ENCODE measurements at places on chromosomes 13 and 19.

GRCh38 chr19:2036424-2036823 lies 14.6 kb downstream of the MKNK2 start:
- no peak for DNase-seq

DNA sequence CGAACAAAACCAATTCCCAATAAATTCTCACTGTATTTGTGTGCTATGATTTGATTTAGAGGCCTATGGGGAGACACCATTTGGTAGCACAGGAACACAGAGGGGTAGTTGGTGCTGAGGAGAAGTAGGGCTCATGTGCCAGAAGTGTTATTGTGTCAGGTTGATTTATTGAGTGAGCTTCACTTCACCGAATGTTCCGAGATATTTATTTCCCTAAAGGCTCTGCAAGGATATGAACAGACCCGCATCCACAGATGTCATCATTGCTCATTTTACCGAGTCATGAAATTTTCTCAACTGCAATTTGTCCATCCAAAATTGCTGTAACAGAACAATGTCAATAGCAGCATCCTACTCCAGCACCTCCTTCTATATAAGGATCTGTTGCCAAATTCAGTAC lies 69.5 kb downstream of the DACH1 start:
- no peak for DNase-seq

DNA sequence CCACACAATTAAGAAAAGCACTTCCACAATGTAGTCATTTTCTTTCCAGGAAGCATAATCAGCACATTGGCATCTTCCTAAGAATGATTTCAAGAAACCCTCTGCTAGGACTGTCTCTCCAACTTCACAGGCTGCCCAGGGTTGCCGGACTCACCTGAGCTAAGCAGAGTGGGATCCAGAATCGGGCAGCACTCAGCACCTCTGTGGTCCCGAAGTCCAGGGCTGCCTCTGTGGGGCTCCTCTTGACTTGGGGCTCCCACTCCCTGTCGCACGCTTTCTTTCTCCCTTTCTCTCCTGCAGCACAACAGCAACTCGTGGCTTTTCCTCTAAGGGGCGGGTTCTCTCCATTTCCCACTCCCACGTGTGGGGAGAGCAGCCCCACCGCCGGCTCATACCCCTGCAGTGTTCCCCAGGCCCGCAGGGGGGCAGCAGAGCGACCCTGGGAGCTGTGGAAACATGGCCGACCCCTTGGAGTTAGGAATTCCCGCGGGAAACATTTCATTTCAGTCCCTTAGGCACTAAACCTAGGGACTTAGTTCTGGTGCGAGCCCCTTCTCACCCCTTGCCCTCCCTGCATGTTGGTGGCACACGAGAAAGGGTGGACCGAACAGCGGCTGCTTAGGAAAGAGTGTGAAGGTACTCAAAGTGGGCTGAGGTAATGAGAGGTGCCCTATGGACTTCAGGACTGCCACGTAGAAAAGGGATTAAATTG lies at the start of gene TMEM272:
TSS of gene TMEM272 (minus strand) at position 316 of the 712 bp plus-strand sequence. CDS start 6,647 bp downstream, outside the sequence.
- no peak for DNase-seq

GRCh38 chr13:38223089-38223488 lies 126.6 kb upstream of the UFM1 start:
- DNase-seq = no peak

- DNase-seq = no peak
Observed at GRCh38 chr19:18995804-18996241, 37.5 kb downstream of the SUGP2 start.

GRCh38 chr13:91249861-91250260 lies 97.6 kb upstream of the MIR17HG start:
- DNase-seq = no peak

GRCh38 chr13:114009590-114010400 lies 35.9 kb upstream of the C13orf46 start:
- DNase-seq = no peak

DNA sequence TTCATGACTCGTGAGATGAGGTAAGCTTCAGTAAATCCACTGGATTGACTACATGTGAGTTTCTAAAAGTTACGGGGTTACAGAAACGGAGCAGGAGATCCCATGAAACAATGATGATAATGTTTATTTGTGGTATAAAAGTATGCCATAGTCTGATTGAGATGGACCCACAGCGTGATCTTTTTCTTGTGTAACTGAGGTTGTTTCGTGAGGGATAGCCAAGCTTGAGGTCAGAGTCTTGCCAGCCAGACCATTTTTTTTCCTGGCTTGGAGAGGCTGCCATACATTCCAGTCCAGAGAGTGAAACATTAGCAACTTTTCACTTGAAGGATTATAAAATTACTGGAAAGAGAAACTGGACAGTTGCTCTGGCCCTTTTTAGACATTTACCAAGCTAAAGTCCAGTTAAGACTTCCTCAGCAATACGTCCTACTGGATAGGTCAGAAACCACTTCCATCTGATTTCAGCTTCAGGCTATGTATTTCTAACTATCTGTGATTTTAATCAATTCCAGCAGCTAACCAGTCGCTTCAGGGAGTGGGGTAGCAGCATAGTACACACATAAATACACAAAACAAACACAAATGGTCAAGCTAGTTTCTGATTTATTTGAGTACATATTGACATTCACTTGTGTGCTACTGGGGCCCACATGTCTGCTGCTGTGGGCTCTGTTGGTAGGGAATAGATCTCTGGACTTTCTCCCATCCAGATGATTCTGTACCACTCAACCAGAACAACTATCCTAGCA lies 194.6 kb downstream of the POSTN start:
- DNase-seq = no peak

DNA sequence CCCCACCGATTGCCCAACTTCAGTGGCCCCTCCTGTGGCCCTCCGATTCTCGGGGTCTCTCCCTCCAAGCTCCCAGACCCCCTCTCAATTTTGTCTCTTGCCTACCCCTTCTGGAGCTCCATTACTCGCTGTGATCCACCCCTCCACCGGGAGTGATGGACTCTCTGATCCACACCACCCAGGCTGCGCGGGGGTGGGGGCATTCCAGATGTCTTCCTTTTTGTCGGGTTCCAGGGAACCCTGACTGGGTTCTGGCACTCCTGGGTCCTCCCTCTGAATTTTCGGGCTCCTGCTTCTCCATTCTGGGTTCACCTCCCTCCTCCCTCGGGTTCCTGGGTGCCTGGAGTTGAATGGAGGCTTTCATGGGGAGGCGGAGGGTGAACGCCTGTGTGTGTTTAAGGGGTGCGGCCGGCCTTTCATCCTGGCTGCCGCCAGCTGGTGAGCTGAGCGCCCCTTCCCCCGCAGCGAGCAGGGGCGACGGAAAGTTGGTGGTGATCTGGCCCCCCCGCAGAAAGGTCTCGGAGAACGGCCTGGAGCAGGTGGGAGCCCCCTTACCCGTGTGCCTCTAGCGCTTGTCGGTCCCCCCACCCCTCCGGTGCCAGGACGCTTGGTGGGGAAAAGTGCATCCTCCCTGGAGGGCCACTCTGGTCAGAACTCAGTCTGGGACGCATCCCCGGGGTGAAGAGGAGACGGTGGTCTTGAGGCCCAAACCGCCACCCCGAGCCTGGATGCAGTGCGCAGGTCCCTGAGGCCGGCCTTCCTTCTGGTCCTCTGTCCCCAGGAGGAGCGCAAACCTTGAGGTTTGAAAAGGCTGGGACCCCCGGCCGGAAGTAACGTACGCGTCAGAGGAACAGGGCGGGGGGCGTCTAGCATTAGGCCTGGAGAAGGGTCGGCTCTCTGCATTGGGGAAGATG lies 1.6 kb downstream of the MISP3 start:
- DNase-seq = no peak

GRCh38 chr19:33280351-33280921 lies 21.9 kb downstream of the CEBPA start:
- DNase-seq = no peak

GRCh38 chr13:35765366-35765765 lies 288.9 kb upstream of the MAB21L1 start:
- DNase-seq = no peak

GRCh38 chr13:111337741-111338140 lies 17.3 kb downstream of the TEX29 start:
- no peak for DNase-seq

DNA sequence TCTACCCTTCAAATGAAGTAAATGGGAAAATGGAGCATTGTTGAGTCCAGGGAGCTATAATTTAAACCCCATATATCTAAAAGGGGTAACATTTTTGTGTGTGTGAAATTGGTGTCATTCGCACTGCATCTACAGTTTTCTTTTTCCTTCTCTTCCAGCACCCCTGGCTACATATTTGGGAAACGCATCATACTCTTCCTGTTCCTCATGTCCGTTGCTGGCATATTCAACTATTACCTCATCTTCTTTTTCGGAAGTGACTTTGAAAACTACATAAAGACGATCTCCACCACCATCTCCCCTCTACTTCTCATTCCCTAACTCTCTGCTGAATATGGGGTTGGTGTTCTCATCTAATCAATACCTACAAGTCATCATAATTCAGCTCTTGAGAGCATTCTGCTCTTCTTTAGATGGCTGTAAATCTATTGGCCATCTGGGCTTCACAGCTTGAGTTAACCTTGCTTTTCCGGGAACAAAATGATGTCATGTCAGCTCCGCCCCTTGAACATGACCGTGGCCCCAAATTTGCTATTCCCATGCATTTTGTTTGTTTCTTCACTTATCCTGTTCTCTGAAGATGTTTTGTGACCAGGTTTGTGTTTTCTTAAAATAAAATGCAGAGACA lies 28.6 kb downstream of the ALOX5AP start:
- no peak for DNase-seq

DNA sequence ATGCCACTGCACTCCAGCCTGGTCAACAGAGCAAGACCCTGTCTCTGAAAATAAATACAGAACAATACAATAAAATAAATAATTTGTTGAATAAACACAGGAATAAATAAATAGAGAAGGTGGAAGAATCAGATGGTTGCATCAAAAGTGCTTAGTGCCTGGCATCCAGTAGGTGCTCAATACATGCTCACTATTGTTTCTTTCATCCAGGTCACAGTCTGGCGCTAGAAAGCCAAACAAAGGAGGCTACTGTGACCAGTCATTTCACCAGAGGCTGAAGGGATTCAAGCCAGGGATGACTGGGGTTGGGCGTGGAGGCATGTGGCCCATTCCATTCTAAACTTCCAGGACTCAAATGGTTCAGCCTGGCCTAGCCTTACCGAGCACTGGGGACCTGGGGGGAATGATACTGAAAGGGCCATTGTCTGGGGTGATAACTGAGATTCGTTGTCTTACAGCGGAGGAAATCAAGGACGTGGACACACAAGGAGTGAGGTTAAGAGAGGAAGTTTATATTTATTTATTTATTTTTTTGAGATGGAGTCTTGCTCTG lies 3.6 kb upstream of the NDUFB7 start:
- no peak for DNase-seq

- no peak for DNase-seq
Observed at GRCh38 chr13:29858667-29859066, 8.2 kb upstream of the UBL3 start.

GRCh38 chr13:74067818-74068217 lies 66.4 kb downstream of the KLF12 start:
- DNase-seq = no peak

- no peak for DNase-seq
Observed at GRCh38 chr13:21282065-21282464, 105.6 kb downstream of the MRPL57 start.

- no peak for DNase-seq
Observed at GRCh38 chr13:59479629-59480028, 684.1 kb downstream of the DIAPH3 start.

DNA sequence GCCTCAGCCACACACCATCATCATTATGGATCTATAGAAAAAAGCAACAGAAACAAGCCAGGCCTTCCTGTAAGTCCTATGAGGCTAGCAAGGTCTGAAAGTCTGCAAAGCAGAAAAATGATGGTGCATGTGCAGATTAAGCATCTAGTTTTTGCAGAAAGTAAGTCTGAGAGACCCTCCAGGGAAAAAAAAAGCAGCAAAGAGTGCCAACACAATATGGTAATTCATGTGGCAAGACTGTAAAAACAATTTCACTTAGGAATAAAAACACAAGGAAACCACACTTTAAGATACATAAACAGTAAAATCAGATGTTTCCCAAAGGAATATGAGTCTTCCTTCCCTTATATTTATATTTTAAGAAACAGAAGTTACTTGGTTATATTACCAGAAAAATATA lies 112.3 kb upstream of the FBXL3 start:
- no peak for DNase-seq

- no peak for DNase-seq
Observed at GRCh38 chr19:19232261-19232721, 20.5 kb downstream of the NCAN start.

- no peak for DNase-seq
Observed at GRCh38 chr19:36409841-36410240, 8.6 kb downstream of the ZFP82 start.

GRCh38 chr13:96779691-96780090 lies 214.6 kb downstream of the OXGR1 start:
- no peak for DNase-seq

DNA sequence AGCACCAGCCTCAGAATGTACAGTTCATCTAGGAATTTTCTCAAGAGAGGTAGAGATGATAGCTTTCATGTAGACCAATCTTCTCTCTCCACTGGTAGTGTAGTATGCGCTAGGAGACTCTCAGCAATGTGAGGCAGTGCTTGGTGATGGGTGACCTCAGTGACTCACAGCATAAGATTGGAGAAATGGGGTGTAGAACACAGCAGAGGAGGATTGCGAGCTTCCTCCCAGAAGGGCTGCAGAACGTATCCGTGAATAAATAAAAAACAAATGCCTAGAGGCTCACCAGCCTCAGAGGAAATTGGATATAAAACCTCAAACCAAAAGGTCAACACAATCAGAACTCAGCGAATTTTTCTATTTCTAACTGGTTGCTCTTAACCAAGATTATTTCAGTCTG lies 182.9 kb upstream of the RXFP2 start:
- no peak for DNase-seq

GRCh38 chr13:112752711-112753541 lies 63.1 kb downstream of the ATP11A start:
- no peak for DNase-seq

DNA sequence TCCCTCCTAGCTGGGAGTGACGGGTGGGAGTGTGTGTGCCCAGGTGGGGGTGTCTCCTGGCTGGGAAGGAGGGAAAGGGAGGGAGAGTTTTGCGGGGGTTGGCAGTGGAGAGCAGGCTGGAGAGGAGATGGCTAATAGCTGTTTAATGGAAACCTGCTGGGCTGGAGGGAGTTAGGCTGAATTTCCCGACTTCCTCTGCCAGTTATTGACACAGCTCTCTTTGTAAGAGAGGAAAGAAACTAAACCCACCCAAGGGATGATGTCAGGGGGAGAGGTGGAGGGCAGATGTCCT lies 10.2 kb upstream of the ILF3 start:
- DNase-seq = no peak

GRCh38 chr19:55857149-55857548 lies 20.8 kb downstream of the NLRP4 start:
- DNase-seq = no peak

- DNase-seq = no peak
Observed at GRCh38 chr13:27076421-27076820, 95.2 kb downstream of the USP12 start.

- DNase-seq = no peak
Observed at GRCh38 chr13:61294467-61295191, 121.0 kb downstream of the PCDH20 start.

DNA sequence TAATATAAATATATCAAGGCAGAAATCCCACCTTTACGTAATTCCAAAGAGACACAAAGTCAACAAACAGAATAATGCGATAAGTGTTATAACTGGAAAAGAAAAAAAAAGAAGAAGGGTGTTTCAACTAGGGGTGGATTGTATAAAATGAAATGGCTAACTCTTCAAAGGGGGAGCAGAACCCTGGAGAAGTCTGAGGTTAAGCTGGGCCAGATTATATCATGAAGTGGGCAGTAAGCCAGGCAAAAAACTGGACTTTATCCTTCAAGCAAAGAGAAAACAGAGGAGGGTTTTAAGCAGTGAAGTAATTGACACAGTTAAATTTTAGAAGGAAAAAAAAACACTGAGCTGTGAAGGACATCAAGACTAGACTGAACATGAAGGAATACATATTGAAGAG lies 41.9 kb downstream of the TBC1D4 start:
- no peak for DNase-seq

Data from activated T-helper 1 cell treated with anti-CD3 and anti-CD28 coated beads, Interleukin-2, amount 50 U/mL, for 16 hours (primary cell).